ENCODE measurements at places on chromosomes 16 and 17.
A peak's percentile ranks its signal among the peaks of the same experiment; 100 is the strongest.

- DNase-seq: no peak
Observed at GRCh38 chr17:57788725-57789124, 43.6 kb upstream of the CCDC182 start.

DNA sequence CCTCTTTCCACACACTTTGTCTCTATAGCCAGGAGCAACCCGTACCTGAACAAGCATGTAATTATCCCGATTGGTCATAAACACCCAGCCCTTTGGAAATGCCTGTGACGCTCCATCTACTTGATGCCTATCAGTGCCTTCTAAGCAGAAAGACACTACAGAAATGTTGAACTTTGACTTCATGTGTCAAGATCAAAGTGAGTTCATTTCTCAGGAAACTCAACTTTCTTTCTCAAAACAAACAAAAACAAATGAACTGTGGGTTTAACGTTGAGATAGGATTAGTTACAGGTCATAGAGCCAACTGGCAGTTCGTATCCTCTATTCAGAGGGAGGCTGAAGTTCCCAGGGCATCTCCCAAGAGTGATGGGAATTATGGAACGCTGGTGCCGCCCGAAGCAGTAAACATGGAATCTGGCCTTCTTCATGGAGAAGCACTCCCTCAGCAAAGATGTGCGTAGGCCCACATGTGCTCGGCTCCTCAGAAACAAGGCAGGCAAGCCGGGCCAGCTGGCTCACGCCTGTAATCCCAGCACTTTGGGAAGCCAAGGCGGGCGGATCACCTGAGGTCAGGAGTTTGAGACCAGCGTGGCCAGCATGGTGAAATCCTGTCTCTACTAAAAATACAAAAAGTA, 9.5 kb downstream of the SLC6A4 start:
- no peak for DNase-seq

DNA sequence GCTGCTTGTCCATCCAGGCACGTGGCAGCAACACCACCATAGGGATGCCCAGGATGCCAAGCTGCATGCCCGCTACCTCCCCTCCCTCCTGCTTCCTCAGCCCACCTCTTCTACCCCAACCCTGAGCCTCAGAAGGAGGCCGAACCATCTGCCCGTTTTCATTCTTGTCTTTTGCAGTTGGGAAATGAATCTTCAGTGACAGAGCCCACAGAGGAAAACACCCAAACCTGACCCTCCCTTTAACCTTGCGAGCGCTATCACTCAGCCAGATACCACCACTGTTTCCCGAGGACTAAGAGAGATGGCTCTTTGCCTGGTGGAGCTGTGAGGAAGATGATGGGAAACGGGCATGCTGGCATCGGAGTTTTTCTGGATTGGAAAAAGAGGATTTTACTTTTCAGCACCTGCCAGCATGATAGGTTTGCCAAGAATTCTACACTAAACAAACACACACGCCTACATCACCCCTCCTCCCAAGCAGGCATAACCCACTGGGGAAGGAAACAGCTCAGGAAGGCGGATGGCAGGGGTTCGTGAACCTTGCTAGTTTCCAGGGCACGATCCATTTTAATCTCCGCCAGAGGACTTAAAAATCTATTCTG, 457.4 kb downstream of the SLC39A11 start:
- DNase-seq: no peak

DNA sequence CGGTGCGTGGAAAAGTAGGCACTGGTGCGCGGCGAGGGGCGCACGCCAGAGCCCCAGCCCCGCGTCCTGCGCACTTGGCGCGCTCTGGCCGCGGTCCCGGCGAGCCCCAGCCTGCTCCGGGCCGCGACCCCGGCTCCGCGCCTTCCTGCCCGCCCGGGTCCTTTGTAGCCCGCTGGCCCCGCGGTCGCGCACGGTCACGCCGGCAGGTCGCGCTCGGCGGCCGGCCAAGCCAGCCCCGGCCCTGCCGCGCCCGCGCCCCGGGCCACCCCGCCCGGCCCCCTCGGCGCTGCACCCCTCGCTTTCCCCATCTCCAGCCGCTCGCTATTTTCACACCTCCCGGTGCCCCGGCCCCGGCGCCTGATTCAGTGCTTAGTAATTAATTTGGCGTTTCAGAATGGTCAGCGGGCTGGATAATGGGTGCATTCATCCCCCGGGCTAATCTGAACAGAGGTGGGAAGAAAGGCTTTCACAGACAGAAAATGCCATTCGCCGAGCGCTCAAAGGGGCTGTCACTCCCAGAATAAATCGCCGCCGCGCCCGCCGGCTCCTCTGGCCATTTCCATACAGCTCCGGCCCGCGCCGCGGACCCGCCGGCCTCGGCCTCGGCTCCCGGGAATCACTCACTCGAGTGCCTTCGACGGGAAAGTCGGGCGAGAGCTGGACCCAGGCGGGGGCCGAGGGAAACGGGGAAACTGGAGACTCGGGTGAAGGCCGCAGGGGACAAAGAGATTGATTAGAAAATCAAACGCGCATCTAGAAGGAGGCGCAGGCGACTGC, 17.8 kb upstream of the NTN1 start:
- no peak for DNase-seq

DNA sequence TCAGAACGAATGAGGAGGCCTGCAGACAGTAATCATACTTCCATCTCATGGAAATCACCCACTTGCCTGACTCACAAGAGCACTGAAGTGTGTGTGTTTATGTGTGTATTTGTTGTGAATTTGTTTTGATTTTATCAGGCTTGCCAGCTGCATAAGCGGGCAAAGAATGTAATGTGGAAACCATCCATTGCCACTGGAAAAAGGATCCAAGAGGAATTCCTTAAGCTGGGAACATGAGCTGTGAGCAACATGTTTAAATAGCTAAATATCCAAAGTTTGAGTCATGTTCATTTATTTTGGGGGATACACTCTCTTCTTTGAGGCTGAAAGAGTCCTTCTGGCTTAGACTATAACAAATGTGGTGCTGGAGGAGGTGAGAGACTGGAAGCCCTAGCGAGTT, 198.4 kb upstream of the TBX2 start:
- DNase-seq: no peak

DNA sequence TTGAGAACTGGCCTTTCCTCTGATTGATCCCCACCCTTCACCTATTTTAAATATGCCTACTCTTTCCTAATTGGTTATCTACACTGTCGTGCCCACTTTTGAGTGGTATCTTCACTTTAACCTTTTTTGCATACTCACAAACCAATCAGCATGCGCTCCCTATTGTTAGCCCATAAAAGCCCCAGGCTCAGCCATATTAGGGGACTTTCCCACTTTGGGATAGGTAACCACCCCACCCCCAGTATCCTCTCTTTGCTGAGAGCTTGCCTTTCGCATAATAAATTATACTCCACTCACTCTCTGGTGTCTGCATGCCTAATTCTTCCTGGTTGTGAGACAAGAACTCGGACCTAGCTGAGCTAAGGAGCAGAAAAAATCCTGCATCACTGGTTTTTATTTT, 59.5 kb upstream of the NOL11 start:
- DNase-seq: no peak

DNA sequence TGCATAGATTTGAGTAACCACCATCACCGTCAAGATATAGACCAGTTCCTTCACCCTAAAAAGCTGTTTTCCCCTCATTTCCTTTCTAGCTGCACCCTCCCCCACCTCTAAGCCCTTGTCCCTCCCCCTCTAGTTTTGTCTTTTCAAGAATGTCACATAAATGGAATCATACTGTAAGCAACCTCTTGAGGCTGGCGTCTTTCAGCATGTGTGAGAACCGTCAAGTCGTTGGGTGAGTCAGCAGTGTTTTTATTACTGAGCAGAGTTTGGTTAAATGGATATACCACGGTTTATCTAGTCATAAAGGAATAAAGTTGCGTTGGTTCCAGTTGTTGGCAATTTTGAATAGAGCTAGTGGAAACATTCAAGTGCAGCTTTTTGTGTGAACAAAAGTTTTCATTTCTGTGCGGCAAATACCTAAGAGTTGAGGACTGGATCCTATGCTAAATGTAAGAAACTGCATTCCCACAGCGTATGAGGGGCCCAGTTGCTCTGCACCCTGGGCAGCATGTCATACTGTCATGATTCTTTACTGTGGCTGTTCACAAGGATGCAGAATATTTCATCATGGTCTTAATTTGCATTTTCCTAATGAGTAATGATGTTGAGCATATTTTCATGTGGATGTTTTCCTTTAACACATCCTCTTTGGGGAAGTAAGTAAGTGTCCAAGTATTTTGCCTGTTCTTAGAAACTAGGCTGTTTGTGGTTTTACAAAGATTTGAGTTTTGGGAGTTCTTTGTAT, 264.3 kb downstream of the CPPED1 start:
- DNase-seq: no peak

DNA sequence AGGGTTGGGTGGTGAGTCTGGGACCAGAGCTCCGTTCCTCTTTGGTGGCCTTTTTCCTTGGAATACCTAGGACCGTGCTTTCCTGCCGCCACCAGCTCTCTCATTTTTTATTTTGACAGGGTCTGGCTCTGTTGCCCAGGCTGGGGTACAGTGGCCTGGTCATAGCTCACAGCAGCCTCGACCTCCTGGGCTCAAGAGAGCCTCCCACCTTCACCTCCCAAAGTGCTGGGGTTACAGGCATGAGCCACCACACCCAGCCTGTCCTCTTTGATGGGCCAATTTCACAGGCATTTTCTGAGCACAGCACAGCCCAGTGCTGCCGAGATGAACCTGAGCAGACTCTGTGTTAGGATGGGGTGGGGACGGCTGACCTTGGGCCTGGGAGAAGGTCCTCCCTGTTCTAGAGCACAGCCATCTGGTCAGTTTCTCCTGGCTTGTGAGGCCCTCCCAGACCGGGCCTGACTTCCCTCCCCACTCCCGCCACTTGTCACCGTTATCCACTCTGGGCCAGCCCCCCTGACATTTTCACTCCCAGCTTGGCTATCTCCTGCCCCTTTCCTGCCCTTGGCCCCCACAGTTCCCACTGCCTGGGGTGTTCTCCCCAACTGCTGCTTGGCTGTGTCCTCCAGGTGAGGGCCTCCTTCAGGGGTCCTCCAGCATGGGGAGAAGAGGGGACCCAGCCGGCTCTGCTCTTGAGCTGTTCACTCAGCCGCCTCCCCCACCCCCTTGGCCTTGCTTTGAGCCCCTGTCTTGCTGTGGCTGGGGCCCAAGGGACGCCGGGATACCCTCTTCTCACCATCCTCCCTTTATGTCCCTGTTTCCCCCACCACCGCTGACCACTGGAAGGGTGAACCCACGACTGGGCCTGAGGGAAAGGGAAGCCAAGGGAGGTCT, 5.0 kb downstream of the ADCY7 start:
- DNase-seq: peak; percentile 46

- DNase-seq: no peak
Observed at GRCh38 chr17:5820721-5821456, 236.6 kb upstream of the NLRP1 start.

GRCh38 chr17:65533056-65533745, 28.2 kb downstream of the AXIN2 start:
- no peak for DNase-seq

GRCh38 chr17:57968456-57968855, 13.2 kb upstream of the CUEDC1 start:
- no peak for DNase-seq

- DNase-seq: no peak
Observed at GRCh38 chr16:67207249-67208091, 8.5 kb downstream of the ELMO3 start.

GRCh38 chr16:53090591-53091411, 36.0 kb downstream of the CHD9 start:
- DNase-seq: peak; percentile 81

DNA sequence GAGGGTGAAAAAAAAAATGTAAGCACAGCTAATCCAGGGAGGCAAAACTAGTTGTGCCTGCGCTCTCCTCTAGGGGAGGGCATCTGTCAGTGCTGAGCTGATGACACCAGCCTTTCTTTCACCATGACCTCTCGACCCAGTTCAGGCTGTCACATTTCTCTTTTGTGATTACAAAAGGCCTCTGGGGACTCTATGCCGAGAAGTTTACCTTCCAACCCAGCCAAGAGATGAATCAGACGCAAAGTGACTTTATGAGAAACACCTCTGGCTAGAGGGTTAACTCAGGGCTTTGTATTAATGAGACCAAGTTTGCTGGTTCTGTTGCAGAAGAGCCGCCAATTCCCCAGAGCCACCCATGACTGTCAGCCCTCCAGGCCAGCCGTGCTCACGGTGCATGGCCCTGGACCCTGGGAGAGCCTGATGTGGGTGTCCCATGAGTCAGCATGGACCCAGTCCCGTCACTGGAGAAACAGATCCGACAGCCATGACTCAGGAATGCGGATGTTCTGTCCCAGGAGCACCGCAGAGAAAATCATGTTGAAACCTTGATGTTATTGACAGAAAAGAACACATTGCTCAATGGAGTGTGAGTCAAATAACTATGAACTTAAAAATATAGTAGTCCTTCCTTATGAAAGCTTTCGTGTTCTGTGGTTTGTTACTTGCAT, 437.2 kb downstream of the HS3ST3B1 start:
- DNase-seq: no peak

DNA sequence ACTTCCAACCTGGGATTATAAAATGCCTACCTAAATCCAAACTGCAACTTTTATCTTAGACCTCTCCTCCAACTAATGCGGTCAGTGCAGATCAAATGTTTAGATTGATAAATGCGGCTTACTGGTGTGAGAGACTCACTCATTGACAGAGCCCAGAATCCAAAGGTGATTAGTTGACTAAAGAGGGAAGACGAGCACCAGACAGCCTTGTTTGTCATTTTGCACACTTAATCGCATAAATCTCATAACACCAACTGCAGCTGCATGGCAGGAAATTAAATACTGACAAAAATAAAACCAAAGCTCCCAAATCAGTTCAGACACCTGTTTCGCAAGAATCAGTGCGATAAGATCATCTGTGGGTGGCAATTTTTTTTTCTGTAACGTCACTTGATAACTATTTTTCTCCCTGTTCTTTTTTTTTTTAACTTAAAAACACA, 35.9 kb downstream of the NACA2 start:
- DNase-seq: no peak

DNA sequence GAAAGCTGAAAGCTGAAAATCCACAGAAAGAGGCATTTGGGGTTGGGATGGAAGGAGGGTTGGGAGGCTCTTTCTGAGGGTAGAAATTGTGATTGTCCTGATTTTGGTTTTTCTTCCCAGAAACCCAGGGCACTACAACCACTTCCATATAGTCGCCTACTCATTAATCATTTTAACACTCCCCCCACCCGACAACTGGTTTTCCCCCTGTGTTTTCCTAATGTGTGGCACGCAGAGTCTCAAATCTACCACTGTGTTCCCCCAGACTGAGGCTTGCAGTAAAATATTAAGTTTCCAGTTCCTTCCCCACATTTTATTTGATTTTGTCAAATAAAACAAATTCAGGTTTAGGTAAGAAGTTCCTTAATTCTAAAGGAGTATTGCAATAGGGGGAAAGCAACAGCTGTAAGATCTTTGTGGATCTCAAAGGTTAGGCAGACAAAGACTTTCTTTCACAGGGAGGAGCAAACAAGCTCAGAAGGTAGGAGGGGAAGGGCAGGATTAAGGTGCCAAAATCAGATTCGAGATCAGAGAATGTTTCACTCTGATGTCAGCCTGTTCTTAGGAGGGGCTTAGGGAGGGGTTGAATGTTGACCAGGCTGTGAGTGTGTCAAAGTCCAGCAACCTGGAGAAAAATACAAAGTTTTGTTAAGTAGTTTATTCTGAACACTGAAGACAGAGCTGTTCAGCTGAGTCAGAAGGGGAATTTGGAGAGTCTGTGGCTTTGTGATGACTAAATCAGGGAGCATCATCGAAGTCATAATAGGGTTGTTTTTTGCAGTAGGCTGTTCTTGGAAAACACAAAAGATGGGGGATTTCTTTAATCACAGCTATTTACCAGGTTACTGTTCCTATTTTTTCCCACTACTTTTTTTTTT, 3.6 kb downstream of the ZNF267 start:
- DNase-seq: peak; percentile 28

GRCh38 chr17:41521574-41522261, 3.0 kb upstream of the KRT15 start:
- peak; percentile 88 for DNase-seq

- DNase-seq: no peak
Observed at GRCh38 chr16:69482410-69482991, 58.1 kb downstream of the CYB5B start.
